Non-pigmented ciliary epithelial cell (primary cell): ENCODE measurements at places on chromosomes 2 and 18.

- DNase-seq, result no peak
Measured at GRCh38 chr2:176789751-176790150, 422.8 kb upstream of the HNRNPA3 start.

DNA sequence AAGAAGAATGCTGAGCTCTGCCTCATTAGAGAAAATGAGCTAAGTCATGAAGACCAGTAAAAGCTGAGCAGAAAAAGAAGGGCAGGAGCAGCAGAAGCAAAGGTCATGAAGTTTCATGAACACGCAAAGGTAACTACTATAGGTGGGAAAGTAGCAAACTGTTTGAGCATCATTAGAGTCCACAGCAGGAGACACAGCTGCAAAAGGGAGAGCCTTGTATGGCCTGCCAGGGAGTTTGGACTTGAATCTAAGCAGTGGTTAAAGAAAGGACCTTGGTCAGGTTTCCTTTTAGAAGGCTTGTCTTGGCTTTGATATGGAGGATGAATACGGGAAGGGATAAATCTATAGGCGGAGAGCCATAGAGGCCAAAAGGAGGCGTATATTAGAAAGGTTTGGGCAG lies 34.0 kb downstream of the DAPL1 start:
- DNase-seq, result no peak

DNA sequence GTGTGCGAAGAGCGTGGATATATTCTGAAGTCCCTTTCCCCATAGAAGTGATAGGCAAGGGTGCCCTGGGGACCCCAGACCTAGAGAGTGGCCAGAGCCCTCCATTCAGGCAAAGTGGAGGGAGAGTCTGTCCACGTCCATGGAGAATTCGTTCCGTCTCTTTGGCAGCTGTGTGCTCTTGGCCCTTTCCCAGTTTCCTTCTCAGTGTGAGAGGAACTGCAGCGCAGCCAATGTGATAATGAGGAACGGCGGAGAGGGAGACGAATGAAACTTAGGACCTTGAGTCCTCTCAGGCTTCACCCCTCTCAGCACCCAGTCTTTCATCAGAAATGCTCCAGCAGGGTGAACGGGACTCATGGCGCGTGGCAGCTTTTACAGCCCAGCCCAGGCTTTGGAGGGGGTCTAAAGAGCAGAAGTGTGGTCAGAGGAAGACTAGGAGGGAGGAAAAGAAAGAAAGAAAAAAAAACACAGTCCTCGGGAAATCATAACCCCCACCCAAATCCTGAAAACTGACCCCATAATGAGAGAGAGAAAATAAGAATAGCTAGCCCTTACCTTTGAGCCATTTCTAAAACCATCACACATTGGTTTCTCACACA lies 95.0 kb upstream of the RIOK3 start:
- no peak for DNase-seq

DNA sequence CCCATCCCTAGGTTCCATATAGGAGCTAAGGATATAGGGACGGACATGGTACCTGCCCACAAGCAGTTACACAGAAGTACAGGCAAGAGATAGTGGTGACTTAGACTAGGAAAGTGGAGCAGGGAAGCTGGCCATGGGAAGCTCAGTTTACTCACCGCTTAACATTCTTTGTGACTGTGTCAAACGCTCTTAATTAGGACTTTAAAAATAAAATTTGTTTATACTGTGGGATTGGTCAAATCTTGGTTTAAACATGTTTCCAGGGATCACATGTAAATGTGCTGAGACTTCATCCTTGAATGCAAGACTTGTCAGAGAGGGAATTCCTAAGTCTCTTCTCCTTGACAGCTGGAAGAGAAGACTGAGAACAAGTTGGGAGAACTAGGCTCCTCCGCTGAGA lies 107.3 kb downstream of the MTCL1 start:
- DNase-seq, result no peak

- DNase-seq, result no peak
Measured at GRCh38 chr18:77209587-77209986, 40.1 kb upstream of the GALR1 start.

GRCh38 chr2:226728996-226729395 lies 70.6 kb downstream of the IRS1 start:
- DNase-seq, result no peak
